DND-41 (cell line): ENCODE measurements at places on chromosomes 12 and 14.

- DNase-seq, result peak; percentile 28
Measured at GRCh38 chr12:52865090-52865944, 16.5 kb upstream of the KRT78 start.

- DNase-seq, result no peak
Measured at GRCh38 chr14:95507701-95508103, 8.7 kb downstream of the SYNE3 start.

GRCh38 chr12:56728139-56728861 lies 3.2 kb upstream of the NACA start:
- DNase-seq, result no peak

DNA sequence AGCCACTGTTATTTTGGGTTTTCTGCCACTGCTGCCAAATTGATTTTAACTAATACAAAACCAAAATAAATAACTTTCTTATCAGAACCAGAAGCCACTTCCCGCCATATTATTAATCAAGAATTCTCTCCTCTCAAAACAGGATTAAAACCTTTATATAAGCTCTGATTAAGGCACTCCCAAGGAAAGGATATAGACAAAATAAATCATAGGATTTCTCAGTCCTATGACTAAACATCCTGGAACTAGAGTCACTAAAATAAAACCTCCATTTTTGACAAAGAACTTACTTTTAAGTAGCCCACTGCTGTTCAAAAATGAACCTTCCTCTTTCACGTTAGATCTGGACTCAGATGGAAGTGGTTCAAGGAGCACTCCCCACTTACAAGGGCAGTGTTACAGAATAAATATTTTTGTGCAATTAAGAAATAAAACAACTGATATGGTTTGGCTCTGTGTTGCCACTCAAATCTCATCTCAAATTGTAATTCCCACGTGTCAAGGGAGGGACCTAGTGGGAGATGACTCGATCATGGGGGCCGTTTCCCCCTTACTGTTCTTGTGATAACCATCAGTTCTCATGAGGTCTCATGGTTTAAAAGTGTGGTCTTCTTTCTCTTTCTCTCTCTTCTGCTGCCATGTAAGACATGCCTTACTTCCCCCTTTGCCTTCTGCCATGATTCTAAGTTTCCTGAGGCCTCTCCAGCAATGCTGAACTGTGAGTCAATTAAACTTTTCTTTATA lies 26.4 kb downstream of the GXYLT1 start:
- no peak for DNase-seq

DNA sequence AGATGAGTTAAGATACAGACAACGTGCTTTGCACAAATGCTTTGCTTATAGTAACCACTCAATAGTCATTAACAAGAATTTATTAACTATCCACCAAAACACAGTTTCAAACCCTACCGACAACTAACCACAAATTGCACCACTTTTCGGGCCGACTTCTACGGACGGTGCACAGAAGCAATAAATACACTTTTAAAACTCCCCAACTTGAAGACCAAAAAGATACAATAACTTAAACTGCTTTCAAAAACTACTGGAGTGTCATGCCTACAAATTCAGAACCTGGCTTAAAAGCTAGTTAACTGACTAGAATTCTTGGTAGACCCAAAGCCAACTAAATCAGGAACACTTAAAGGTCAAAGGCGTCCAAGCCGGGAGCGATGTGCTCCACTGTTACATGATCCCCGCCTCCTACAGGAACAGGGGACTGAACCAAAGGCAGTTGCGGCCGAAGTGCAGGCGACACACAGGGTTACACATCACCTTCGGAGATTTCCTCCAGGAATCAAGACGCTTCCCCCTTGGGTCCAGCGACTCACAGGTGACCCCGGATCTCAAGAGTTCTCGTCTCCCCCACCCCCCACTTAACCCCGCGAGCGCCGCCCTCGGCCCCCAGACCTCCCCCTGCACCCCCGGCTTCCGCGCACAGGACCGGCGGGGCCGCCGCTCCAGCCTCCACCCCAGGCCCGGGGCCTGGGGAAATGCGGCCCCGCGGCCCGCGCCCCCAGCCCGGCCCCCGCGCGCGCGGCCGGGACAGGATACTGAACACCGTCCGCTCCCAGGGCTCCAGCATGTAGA lies 507 bp downstream of the SPTSSA start:
- DNase-seq, result peak; percentile 43
